MV-4-11 (cell line): ENCODE measurements at places on chromosomes 7 and 10.
A peak's percentile ranks its signal among the peaks of the same experiment; 100 is the strongest.

- no peak for DNase-seq
Observed at GRCh38 chr7:45918556-45918955, 2.5 kb downstream of the IGFBP3 start.

DNA sequence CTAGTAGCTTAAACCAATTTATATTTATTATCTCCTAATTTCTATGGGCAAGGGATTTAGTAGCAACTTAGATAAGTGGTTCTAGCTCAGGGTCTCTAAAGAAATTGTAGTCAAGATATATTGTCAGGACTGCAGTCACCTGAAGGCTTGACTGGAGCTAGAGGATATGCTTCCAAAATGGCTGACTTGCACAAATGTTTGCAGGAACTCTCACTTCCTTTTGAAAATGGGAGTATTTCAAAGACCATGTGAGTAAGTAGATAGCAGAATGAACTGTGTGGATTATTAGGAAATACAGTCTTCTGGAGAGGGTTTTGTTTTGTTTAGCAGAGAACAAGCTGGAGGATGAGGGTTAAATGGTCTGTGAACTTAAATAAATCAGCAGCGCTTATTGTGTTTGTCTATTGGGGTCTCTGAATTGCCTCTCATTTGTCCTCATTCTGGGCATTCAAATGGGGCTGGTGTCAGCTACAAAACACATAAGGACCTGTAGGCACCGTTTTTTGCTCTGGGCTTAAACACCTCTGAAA lies 524.6 kb downstream of the LRMDA start:
- peak; percentile 80 for DNase-seq

DNA sequence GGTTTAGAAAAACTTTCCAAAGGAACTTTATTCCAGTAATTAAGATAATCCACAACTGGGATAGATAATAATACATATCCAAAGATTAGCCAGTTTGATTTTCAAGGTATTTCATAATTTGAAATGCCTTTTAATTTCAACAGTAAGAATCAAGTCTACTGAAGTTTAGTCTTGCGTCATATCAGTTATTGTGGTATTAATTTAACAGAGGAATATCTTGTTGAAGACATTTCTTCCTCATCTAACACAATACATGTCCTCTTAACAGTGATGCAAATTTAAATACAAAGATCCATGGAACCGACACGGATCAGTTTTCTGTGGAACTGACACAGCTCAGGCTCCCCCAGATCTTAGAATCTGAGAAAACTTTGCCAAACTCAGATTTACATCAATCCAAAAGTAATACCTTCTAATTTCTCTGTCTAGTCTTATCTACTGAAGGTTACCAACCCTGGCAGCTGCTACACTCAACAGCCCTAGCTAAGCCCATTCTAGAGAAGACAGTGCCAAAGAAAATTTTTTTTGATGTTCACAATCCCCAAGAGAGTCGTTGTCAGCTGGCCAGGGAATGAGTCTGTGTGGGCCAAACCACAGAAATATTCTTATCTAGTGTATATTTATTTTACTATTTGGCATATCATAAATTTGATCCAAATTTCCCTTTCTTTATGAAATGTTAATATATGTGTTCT lies 365.2 kb upstream of the MEOX2 start:
- no peak for DNase-seq

DNA sequence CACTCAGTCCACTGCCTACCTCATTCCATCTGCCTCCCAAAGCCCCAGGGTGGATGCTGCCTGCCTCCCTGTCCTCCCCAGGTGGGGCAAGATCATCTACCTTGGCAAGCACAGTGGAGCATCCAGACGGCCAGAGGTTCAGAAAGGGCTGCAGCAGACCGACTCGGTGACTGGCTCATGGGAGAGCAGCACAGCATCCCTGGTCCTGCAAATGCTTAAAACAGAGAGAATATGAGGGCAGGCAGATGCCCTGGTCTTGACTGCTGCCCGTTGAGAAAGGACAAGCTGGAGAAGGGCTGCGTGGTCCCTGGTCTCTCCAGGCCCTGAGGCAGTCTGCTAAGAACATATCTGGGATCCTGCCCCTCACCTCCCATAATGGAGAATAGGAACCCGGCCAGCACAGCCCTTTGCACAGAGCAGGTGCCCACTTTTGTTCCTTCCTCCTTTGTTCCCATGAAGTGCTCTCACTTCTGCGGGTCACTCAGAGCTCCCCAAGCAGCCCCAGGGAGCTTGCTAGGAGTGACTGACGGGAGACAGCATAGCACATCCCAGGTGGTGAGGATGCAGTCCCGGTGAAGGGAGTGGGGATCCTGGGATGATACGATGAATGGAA lies 1.4 kb downstream of the HPS1 start:
- no peak for DNase-seq

DNA sequence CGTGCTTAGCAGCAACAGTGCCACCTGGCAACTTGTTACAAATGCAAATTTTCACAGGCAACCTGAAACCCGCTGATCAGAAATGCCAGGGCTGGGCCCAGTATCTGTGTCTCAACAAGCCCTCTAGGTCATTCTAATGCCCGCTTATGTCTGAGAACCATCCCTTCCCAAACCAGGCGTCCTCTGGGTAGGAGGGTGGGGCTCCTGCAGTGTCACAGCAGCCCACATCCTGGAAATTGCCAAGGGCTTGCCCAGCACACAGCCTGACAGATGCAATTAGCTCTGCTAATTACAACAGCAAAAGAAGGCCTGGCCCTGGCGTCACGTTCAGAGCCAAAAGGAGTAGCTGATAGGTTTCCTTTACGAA lies 15.9 kb downstream of the ITPRIP start:
- peak; percentile 18 for DNase-seq

- no peak for DNase-seq
Observed at GRCh38 chr10:122116331-122116730, 127.4 kb downstream of the TACC2 start.

DNA sequence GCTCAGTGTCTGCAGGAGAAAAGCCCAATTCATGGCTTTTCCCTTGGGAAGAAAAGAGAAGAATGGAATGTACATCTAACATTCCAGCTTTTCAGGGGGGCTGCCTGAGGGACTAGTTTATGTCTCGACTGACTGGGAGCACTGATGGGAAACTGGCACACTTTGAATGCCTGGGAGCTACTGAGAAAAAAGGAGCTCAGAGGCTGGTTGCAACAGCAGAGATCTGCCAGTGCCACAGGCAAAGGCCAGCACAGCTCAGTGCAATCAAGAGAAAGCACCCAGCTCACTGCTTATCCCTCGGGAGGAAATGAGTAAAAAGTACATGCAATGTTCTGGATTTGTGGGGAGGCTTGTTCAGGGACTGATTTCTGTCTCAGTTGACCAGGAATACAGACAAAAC lies 226.2 kb downstream of the COBL start:
- no peak for DNase-seq

DNA sequence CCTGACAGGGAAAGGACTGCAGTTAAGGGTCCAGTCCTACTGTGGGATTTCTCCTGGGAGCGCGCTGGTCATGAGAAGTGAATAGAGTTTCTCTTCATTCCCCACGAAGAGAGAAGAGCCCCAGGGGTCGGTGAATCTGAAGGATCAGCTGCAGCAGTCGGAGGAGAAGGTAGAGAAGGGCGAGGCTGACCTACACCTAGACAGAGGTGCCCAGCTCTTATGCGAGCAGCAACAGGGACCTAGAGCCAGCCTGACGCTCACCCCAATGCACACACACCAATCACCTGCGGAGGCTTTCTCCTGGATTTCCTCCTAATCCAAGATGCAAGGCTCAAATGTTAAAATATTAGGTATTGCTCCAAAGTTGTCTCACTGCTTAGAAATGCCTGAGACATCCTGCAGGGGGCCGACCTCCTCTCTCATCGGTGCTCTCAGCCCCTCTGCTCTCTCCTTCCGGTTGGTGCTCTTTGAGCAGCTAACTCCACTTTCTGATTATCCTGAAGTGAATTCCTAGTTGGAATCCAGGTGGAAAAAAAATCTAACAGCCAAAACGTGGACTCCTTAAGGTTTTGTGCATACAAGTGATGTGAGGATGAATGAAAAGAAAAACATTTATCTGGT lies 176.4 kb downstream of the AHR start:
- no peak for DNase-seq

DNA sequence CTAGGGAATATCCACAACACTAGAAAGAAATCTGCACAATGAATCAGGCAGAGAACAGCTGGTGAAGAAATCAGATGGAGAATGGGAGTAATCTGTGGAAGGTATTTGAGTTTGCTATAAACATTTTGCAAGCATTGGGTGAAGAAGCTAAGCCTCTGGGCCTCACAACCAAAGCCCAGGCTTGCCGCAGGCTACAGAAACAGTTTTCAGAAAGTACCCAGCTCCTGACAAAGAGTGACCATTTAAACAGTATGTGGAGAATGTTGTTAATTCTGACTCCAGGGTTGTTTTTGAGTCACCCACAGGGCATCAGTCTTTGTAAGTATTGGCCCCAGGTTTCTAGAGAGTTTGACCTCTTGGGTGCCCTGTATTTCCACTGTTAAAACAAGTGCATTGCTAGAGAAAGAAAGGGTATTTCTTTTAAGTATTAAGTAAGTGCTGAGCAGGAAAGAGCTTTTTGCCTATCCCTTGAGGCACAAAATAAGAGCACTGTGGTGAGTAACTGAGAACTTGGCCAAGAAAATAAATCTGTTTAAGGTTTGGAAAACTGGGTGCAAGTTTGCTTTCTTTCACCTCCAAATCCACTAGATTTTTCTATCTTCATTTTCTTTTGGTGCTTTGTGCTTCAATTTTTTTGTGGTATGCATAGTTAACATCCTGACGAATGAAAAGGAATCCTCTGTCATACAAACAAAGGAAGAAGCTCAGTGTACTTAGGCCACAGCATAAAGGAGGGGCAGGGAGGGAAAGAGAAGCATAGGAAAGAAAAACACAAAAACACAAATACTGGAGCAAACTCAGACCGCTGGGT lies 691.8 kb downstream of the SUGCT start:
- no peak for DNase-seq

- no peak for DNase-seq
Observed at GRCh38 chr10:85858776-85859515, 507.6 kb downstream of the GRID1 start.

GRCh38 chr7:107865956-107866775 lies 24.8 kb upstream of the DLD start:
- no peak for DNase-seq

DNA sequence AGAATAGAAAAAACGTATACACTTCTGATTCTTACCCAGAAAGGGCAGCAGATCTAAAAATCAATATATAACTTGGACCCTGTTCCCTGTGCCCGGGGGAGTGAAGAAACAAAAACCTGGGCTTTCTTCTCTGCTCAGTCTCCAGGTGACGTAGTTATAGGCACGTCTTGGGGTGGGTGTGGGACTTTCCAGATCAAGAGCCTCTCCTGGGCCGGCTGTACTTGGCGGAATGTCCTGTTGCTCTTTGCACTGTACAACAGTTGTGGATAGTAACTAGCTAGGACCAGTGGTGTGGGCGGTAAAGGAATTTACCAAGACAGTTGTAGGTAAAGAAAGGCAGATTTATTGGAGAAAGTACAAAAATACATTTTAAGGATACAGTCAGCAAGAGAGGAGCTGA lies 40.4 kb upstream of the STEAP4 start:
- DNase-seq = no peak

DNA sequence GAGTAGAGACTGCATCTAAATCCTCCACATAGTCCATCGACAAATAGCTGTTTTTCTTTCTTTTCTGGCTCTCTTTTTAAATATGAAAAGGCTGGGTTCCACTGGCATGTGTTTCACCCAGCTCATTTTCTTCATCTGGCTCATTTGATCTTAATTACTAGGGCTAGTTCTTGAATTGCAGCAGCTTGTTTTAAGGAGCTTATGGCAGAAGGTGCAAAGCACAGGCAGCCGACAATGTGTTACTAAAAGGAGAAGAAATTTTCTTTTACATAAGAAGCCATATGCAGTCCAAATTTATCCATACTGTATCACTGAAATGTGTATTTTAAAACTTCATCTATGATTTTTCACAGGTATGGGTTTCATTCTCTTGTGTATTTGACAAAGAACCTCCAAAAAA lies 205.6 kb upstream of the PTER start:
- DNase-seq = no peak

- DNase-seq = no peak
Observed at GRCh38 chr7:125391921-125392320, 462.3 kb upstream of the POT1 start.

DNA sequence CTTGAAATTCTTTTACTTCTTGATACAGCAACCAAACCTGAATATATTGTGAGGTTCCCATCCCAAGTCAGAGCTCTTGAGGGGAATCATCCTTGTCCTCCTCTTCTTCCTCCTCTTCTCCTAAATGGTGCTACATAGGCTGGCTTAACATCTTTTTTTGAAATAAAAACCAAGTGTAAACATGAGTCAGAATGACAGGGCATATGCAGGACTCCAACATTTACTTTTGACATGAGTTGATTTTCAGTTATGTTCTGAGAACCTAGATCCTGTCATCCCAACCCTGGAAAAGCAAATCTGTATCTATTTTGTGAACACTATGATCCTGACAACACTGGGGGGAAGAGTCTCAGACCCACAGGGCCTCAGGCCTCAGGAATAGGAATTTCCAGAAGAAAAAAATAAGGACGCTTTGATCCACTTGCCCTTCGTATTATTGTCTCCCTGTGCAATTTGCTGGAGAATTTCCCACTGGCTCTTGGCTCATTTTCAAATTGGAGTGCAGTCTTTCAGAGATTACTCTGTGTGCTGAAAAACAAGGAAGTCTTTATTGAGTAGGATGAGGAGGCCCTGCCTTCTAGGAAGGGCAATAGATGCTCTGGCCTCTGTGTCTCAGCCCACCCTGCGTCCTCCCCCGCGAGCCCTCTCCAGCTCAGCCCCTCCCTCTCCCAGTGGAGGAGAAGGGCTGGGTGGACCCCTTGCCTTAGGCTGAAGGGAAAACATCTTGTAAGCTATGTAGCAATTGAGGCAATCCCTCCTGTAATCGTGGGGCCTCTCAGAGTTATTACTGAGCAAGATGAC lies 121.6 kb downstream of the CREB5 start:
- DNase-seq = no peak

- no peak for DNase-seq
Observed at GRCh38 chr7:136326045-136326609, 349.0 kb upstream of the MTPN start.

DNA sequence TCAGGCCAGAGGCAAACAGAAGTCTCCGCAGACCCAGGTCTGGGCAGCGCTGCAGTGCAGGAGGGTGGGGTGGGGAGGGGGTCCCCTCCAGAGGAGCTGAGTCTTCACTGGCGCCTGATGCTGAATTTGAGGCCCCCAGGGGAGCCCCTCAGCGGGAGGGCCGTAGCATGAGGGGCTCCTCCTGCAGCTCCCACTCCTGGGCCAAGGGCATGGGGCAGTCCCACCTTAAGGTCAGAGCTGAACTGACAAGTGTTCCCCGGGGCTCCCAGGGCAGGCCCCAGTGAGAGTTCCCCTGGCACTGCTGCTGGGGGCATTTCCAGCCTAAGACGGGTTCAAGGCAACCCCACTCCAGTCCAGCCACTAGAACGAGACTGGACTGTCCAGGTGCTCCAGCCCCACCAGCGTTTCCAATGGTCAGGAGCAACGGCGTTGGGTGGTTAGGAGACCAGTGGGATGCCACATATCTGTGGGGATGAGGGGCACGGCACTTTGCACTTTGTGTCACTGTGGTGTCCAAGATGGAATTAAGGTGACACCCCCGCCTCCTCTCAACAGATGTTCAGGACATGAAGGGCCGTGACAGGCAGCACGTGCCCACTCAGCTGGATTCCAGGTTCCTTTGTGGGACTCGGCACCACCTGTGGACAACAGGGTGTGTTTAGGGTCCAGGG lies 139.1 kb downstream of the PTPRN2 start:
- no peak for DNase-seq

- DNase-seq = no peak
Observed at GRCh38 chr7:146922782-146923181, 806.2 kb downstream of the CNTNAP2 start.

- no peak for DNase-seq
Observed at GRCh38 chr7:158077151-158077840, 510.3 kb downstream of the PTPRN2 start.
